ENCODE measurements at places on chromosomes 16 and 17.

- DNase-seq, result no peak
These were observed 27.1 kb upstream of the MNT start for GRCh38 chr17:2427910-2428309.

DNA sequence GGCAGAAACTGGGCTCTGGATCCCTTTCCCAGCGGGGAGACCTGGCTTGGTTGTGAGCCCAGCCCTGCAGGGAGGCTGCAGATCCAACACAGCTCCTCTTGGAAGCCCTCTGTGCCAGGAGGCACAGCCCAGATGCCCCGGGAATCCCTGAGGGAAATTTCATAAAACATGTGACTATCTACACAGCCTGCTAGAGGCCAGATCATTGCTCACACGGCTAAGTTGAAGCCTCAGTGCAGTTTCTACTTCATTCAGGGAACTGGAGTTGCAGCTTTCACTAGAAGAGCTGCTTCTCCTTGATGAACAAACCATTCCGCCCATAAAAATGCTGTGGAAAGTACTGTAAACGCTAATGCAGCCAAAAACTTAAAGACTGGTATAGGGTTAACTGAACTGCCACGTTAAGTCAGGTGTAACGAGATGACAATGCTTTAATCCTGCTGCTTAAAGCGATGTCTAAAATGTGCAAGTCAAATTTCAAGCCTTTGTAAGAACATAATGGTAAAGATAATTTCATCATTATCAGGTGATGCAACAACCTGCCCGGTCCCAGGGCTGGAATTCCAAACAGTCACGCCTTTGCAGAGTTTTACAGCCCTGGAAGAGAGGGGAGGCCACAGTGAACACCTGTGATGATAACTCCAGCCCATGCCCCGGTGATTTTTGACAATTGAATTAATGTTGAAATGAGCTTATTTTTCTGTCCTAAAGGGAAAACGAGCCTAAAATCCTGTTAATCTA is 172.5 kb downstream of the ZFHX3 start:
- DNase-seq, result peak; percentile 33

GRCh38 chr17:81685108-81685507 is 1.3 kb downstream of the HGS start:
- peak; percentile 25 for DNase-seq

- no peak for DNase-seq
These were observed 52.1 kb upstream of the SMIM36 start for GRCh38 chr17:55563363-55563762.

- peak; percentile 56 for DNase-seq
These were observed 21.5 kb downstream of the SMTNL2 start for GRCh38 chr17:4605826-4606225.

DNA sequence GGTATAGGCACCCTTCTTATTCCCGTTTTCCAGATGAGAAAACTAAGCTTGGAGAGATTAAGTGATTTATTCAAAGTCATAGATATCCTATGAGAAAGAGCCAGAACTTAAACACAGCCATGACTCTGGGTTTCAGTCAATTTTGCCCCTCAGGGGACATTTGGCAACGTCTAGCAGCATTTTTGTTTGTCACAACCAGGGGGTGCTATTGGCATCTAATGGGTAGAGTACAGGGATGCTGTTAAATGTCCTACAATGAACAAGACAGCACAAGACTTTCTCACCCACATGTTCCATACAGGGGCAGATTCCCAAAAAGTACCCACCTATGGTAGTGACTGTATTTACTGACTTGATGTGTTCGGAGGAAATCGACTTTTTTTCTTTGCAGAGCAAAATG is 4.8 kb upstream of the SHISA9 start:
- DNase-seq, result peak; percentile 52

DNA sequence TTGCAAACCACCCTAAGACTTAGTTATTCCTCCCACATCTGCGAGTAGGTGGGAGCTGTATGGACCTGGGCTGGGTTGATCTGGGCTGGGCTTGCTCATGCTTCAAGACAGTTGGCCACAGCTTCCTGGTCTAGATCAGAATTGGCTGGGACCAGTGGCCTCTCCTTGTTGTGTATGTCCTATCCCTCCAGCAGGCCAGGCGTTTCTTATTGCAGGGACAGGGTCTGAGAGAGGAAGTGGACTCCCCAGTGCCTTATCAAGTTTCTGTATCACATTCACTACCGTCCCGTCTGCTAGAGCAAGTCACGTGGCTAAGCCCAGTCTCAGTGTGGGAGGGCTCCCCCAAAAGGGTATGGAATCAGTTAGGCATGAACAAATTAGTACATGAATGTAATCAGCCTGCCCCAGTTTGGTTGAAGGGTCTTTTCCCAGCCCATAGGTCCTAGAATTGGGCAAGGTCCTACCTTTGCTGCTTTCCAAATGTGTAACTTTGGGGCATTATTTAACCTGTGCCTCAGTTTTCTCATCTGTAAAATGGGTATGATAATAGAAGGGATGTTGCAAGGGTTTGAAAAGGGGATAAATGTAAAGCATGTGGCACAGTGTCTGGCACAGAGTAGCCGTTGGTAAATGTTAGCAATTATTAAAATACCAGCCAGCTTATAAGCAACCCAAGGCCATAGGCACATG is 36.0 kb downstream of the NKD1 start:
- peak; percentile 58 for DNase-seq

DNA sequence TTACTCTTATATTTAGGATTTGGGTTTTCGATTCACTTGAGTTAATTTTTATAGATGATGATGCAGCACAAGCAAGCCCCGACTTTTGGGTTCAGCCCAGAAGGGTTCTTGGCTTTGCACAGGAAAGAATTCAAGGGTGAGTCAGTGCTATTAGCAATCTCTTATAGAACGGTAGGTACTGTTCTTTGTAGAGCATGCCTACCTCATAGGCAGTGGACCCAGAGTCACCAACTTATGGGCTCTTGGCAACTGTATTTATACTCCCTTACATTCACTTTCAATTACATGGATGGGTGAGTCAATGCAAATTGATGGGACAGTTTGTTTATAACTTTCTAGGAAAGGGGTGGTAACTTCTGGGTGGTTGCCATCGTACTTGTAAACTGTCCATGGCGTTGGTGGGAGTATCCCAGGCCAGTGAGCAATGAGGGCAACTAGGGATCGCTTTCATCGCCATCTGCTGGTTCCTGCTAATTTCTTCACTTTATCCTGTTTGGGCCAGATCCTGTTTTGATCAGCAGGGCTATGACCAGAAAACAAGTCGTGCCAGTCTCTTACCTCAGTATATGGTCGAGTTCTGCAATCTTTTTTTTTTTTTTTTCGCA is 362.6 kb downstream of the CNTNAP4 start:
- peak; percentile 12 for DNase-seq

DNA sequence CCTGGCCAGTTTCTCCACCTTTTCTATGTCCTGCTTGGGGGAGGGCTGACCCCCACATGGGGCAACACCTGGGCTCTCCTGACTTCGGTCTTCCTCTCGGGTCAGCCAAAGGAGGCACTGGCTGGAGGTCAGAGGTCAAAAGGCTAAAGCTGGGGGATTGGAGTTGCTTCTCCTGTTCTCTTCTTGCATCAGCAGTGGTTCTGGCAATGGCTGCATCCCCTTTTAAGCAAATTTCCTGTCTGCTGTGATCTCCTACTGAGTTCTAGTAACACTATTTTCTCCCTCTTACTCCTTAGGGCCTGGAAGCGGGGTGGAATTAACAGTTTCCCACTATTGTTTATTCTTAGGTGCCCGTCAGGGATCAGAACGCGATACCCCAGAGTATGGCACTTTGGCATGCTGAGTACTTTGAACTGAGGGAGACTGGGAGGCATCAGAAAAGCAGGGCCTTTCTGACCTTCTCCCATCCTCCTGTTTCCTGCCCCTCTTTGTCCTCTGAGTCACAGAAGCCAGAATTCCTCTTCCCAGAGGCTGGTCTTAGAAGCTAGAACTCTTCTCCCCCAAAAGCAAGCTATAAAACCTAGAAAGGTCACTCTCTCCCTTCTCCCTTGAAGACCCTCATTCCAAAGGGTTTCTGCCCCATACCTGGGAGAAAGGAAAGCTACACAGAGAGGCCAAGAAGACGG is 268.2 kb downstream of the STX8 start:
- DNase-seq, result no peak

GRCh38 chr16:73670836-73671820 is 623.2 kb upstream of the ZFHX3 start:
- no peak for DNase-seq

DNA sequence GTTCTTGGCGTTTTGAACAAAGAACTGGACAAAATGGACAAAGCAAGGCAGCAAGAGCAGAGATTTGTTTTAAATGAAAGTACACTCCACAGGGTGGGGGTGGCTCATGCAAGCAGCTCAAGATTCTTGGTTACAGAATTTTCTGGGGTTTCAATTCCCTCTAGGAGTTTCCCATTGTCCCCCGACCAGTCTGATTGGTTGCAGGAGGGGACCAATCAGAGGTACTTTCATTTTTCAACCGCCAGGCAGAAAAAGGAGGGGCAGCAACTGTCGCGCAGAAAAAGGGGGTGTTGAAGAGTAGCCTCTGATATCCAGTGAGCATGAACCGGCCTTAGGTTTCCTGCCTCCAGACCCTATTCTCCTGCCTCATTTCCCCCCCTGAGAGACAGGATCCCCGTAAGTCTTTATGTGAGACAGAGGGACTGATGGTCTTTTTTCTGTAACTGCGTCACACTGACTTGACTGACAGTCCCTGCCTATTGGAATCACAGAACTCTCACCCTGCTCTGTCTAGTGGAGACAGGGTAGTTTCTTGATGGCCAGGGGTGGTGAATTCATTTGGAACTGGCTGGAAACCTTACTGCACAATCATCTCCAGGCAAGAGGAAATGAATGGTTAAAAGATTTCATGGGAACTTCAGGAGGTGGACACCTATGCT is 59.4 kb upstream of the ALOX12 start:
- DNase-seq, result peak; percentile 48

DNA sequence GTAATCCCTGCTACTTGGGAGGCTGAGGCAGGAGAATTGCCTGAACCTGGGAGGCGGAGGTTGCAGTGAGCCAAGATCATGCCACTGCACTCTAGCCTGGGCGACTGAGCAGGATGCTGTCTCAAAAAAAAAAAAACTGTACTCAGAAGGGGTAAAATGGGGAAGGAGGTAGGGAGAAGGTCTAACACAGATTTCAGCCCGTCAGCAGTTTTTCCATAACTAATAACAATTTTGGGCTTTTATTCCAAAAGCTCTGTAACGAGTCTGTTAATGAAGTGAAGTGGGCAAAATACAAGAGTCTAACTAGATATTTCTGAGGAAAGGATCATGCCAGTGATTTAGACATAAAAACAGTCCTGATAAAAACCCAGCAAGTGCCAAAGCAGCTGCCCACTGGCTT is 10.8 kb downstream of the ZNF821 start:
- DNase-seq, result no peak

- DNase-seq, result no peak
These were observed 62.5 kb downstream of the ERCC4 start for GRCh38 chr16:13982451-13982850.

GRCh38 chr16:12311877-12312276 is 335.3 kb downstream of the SNX29 start:
- peak; percentile 45 for DNase-seq

DNA sequence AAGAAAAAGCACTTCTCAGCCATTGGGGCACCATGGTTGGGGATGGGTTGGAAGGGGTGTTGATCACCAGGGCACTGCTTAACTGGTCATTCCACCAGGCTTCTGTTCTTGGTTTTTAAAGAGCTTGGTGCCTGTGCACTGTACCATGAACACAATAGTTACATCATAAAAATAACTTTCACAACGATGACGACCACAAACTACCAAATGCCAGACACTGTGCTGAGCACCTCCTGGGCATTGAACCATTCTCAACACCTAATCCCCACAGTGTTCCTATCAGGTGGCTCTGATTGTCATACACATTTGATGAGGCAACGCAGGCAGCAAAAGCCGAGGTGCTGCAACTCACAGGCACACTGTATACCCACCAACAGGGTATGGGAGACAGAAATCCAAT is 208.0 kb downstream of the FOXL1 start:
- no peak for DNase-seq

GRCh38 chr16:58329135-58329534 is 34.3 kb upstream of the PRSS54 start:
- DNase-seq, result peak; percentile 10

DNA sequence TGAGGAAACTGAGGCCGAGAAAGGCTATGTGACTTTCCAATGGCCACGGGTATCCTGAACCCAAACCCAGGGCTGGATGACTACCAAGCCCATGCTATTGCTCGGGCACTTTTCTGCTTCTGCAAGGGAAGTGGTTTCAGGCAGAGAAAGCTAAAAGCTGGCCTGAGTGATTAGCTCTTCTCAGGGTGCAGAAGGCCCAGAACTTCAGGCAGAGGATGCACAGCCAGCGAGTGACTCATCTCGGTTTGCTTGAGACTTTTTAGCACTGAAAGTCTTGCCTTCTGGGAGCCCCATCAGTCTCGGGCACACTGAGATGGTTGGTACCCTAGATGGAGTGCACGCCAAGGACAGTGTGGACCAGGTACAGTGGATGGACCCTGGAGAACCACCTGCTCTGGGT is 129.5 kb upstream of the SDK2 start:
- DNase-seq, result no peak

DNA sequence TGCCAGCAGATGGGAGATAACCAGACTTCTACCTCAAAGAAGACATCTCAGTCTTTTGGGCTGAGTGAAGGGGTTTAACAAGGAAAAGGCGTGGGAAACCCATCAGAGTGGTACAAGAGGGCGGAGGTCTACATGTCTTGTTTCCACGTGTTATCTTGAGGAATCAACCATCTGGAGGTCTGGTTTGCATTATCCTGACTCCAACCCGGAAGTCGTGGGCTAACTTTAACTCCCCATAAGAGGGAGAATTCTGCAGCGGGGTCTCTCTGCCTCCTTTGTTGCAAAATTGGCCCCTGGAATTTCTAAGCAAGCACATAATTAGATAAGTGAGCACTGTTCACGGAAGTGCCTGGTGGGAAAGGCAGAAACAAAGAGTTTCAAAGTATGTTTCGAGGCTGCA is 398.7 kb upstream of the C16orf82 start:
- no peak for DNase-seq

GRCh38 chr17:50513495-50513894 is 5.3 kb downstream of the MYCBPAP start:
- no peak for DNase-seq

GRCh38 chr17:81470944-81471817 is 41.4 kb downstream of the ACTG1 start:
- no peak for DNase-seq

- DNase-seq, result no peak
These were observed 6.3 kb downstream of the TAC4 start for GRCh38 chr17:49841548-49841947.

DNA sequence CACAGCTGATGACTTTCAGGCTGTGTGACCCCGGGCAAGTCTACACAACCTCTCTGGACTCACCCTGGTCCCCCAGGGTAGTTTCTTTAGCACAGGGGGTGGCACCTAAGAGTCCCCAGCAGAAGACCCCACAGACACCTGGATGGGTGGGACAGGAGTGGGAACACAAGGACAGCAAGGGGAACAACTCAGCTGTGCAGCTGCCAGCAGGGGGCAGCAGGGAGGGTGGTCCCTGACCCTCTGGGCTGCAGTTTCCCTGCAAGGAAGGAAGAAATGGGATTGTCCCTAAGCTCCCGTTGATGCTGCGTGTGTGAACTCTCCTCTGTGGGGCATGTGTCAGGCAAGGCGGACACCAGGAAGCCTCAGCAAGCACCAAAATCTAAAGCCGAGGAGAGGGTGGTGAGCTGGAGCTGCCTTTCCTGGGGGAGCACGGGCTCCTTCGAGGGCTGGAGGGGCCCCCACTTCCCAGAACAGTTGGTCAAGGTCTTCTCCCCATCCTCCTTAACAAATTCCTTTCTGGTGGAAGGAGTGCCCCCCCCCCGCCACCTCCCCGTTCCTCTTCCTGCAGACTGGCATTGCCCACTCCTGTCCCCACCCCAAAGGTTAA is 24.1 kb upstream of the CDH5 start:
- DNase-seq, result peak; percentile 65

Data from suppressor macrophage (primary cell).